Suppressor macrophage (primary cell): ENCODE measurements at places on chromosomes 2 and 18.

DNA sequence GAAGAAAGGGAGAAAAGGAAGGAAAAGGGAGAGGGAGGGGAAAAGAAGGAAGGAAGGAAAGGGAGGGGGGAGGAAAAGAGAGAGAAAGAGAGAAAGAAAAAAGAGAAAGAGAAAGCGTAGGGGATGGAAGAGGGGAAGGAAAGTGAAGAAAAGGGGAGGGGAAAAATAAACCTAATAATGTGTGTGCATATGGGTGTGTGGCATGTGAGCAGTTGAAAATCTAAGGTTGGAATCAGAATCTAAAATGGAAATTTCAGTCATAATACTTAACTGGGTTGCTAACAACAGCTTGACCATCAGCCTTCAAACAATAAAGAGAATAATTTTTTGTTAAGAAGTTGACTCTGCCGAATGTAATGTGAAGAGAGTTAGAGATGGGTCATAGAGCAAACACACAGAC lies 407.9 kb upstream of the SLC14A2 start:
- DNase-seq = no peak

DNA sequence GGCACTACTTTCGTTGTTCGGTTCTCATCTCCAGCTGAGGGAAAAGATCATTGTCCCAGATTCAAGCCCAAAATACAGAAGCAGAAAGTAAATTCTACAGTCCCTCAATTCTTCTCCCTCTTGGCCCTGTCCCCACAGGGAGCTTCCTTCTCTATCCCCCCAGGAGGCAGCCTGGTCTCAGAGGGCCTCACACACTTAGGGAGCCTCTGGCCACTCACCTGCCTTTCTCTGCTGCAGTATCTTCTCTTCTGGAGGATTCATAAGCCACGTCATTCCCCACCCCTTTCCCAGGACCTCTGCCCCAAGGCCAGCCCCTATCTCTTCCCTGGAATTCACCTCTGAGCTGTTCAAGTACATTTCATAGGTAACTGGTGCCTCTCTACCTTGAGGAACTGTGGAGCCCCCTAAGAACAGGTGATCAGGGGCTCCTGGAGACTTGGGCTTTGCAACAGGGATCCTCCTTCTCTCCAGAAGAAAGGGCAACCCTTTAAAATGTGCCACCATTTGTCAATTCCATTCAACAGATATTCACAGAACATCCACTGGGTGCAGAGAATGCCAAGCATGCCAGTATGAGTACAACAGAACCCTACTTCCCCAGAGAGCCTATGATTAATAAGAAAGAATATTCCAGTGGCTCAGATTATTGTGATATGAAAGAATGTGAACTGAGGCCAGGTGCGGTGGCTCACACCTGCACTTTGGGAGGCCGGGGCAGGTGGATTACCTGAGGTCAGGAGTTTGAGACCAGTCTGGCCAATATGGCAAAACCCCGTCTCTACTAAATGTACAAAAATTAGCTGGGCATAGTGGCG lies 72.9 kb downstream of the CIB4 start:
- no peak for DNase-seq

GRCh38 chr18:44096016-44096415 lies 584.7 kb upstream of the SETBP1 start:
- no peak for DNase-seq

DNA sequence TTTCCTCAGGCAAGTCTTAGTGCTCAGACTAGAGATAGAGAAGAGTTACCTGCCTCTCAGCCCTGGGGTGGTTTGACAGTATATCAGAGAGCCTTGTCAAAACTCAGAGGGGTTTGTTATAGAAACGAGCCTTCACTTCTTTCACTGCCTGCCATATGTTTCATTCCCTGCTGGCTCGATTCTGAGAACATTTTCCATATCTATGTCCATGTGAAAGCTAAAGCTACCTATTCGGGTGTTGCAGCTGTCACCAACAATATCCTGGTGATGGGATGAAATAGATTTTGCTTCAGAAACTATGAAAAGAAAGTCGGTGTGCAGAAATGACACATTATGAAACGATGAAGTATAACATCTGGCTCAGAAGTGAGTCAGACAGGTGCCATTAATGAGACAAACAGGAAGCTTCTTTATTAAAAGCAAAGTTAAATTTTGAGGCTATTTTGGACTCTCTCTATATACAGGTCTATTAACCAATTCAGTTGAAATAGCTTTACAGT lies 56.1 kb upstream of the TANK start:
- no peak for DNase-seq

- no peak for DNase-seq
Observed at GRCh38 chr2:154437104-154437503, 261.4 kb upstream of the KCNJ3 start.

DNA sequence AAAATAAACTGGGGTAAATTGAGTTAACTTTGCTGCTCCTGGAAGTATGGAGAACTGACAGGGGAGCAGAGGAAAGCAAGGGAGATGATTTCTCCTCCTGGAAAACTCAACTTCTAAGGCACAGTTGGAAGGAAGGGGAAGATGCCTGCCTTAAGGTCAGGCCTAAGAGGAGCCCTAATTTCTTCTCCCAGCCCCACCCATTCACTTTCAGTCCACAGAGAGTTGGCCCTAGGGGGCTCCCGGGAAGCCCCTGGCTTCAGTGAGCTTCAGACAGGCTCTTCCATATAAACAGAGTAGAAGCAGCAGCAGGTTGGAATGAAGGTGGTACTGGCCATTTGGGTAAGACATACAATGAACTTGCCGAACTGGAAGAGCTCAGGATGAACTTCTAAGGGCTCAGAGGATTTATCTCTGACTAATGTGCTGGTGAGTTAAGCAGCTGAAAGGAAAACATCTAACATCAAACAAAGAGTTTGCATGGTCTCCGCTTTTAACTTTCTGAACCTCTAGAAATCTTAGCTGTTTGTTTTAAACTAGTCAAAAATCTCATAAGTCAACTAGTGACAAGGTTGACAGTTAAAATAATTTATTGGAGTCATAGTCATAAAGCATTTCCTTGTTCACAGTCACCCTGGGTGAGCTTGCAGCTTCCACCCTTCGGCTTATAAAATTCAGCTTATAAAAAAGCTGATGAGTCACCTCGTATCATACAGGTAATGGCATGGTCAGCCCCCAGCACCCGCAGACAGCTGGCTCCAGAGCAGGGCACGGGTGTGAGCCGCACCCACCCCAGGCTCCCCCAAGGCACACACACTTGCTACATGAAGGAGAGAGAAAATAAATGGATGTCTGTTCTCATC lies 9.8 kb downstream of the MALL start:
- no peak for DNase-seq

GRCh38 chr2:43146083-43146482 lies 80.3 kb downstream of the ZFP36L2 start:
- no peak for DNase-seq

- no peak for DNase-seq
Observed at GRCh38 chr2:127051116-127052056, 55.6 kb downstream of the BIN1 start.

DNA sequence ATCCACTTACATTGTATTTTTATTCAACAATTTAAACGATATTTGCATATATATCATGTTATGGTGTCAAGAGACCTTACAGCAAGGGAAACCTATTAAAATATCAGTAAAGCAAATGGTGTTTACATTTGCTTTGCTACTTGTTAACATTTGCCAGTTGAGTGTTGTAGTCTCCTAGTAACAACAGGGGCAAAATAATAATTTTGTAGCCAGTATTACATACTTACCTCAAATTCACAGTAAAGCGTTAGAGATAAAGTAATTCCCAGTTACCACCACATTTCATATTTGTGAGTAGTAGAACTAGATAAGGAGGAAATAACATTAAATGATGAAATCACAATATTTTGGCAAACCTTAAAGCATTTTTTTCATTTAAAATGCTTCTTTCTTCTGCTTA lies 71.3 kb downstream of the FASTKD2 start:
- DNase-seq = no peak

DNA sequence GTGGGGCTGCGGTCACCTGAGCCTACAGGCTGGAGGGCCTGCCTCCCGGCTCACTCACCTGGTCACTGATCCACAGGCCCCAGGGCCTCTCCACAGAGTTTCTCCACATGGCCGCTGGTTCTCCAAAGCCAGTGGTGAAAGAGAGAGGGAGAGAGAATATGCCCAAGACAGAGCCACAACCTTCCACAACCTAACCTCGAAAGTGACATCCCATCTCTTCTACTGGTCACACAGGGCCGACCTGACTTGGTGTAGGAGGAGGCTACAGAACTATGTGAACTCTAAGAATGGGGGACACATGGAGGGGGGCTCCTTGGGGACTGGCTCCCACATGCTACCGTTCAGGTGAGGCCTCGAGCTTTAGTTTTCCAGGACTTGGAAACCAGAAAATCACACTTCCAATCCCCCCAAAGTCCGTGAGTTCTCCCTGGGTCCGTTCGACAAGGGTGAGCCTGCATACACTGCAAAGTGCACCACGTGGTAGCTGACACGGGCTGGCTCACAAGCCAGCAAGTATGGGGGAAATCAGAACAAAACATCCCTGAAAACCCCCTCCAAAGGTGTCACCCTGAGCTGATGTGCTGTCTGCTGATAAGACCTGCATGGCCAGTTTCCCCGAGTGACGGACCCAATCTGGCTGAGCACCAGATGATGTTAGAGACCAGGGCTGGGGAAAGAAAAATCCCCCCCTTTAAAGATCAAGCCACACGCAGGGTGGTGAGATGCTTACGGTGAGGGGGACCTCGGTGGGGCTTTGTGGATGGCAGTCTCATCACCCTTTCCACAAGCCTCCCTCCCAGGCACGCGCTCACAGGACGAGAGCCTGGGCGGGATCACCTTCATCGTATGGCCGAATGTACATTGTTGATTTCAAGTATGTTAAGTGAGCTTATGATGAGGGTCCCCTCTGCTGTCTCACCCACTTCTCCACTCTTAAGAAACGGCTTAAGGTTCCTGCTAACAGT lies 54.2 kb upstream of the SEMA4C start:
- DNase-seq = no peak

- no peak for DNase-seq
Observed at GRCh38 chr2:173716458-173717052, 248.6 kb downstream of the SP3 start.

- no peak for DNase-seq
Observed at GRCh38 chr18:833197-833596, 21.2 kb upstream of the YES1 start.

GRCh38 chr2:44826601-44827000 lies 114.9 kb upstream of the SIX3 start:
- no peak for DNase-seq

- no peak for DNase-seq
Observed at GRCh38 chr2:240284503-240285259, 144.2 kb upstream of the OTOS start.

GRCh38 chr2:9941196-9941995 lies 10.1 kb upstream of the GRHL1 start:
- no peak for DNase-seq

DNA sequence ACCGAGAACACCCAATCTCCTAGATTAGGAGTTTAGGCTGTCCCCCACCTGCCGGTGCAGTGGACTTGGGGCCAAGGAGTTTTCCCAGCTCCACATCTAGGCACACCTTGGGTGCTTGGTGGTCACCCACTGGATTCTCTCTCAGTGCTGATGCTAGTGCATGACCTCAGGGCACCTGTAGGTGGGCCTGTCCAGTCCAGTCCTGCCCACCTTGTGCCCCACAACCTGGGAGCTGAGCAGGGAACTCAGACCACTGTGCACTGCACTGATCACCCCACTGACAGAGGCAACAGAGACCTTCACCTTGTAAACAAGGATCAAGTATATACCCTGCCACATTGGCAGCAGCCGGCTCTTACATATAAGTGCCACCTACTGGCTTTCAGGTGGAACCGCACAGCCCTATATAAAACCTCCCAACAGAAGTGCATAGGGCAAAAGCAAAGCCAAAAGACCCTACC lies 12.7 kb upstream of the CDH19 start:
- DNase-seq = peak; percentile 30

GRCh38 chr2:130911482-130911881 lies 74.8 kb downstream of the ARHGEF4 start:
- DNase-seq = no peak

GRCh38 chr2:212157012-212157411 lies 381.6 kb downstream of the ERBB4 start:
- DNase-seq = peak; percentile 3

DNA sequence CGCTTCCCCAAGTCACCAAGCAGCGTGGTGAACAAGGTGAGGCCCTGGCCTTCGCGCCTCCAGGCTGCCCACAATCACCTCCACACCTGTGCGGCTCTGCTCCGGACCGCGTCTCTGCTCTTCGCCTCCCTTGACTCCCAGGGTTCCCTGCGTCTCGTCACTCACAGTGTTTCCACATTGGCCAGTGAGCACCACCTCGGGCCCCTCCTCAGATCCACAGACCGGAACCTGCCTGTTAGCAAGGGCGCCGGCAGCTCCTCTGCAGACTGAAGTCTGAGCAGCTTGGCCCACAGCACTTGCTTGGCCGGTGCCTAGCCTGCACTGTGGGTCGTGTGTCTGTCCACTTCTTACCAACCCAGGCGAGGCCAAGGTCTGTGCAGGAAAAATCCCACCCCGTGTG lies 155.3 kb upstream of the ALKAL2 start:
- no peak for DNase-seq

GRCh38 chr2:191626497-191627151 lies 51.3 kb upstream of the NABP1 start:
- peak; percentile 60 for DNase-seq

DNA sequence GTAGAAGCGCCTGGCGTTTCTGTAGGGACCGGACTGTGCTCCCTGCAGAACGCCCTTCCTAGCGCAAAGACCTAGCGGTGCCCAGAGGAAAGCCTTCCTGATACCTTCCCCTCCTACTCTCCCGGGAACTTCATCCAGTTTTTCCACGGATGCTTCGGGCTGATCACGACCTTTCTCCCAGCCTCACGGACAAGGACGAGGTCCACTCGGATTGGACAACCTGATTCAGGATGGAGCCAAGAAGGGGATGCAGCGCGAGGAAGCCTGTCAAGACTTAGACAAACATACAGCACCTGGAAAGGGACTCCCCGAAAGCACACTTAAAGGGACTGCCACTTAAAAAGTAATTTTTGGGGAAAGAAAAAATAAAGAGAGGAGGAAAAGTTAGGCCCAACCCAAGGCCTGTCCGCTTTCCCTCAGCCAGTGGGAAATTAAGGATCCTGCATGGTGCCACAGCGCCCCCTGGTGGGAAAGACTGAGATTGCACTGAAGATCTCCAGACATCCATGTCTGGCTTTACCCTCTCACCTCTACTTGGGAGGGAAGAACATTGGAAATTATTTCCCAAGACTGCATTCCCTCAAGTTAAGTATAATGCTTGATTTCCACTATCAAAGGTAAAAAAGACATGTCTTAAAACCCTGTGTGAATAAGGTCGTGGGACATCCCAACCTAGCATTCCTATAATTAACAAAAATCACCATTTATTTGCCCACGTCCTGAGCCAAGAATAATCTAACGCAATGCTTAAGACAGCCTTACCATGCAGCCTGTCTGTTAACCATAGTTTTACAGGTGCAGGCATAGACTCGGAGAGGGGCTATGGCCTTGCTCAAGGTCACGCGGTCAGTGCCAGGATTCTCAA lies 13.4 kb upstream of the COPS8 start:
- peak; percentile 85 for DNase-seq

GRCh38 chr2:240460253-240460711 lies 24.8 kb downstream of the GPC1 start:
- DNase-seq = no peak

GRCh38 chr2:116879650-116880160 lies 934.8 kb upstream of the DDX18 start:
- DNase-seq = no peak

- DNase-seq = no peak
Observed at GRCh38 chr2:61970807-61971556, 65.5 kb downstream of the COMMD1 start.

- DNase-seq = peak; percentile 24
Observed at GRCh38 chr2:122075381-122075780, 319.9 kb downstream of the TSN start.

- DNase-seq = no peak
Observed at GRCh38 chr2:216217904-216218260, 108.7 kb downstream of the XRCC5 start.

- DNase-seq = no peak
Observed at GRCh38 chr2:231662811-231663457, 45.4 kb upstream of the PTMA start.
